ENCODE measurements at places on chromosomes 13 and 19.

GRCh38 chr19:9934132-9934950 lies 2.0 kb downstream of the OLFM2 start:
- DNase-seq = peak; percentile 37

DNA sequence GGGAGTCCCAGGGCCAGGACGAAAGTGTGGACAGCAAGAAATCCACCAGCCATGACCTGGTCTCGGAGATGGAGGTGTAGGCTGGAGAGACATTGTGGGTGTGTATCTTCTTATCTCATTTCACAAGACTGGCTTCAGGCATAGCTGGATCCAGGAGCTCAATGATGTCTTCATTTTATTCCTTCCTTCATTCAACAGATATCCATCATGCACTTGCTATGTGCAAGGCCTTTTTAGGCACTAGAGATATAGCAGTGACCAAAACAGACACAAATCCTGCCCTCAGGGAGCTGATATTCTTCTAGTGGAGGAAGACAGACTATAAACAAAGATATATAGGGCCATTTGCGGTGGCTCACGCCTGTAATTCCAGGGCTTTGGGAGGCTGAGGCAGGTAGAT lies 7.4 kb upstream of the DHX34 start:
- no peak for DNase-seq

DNA sequence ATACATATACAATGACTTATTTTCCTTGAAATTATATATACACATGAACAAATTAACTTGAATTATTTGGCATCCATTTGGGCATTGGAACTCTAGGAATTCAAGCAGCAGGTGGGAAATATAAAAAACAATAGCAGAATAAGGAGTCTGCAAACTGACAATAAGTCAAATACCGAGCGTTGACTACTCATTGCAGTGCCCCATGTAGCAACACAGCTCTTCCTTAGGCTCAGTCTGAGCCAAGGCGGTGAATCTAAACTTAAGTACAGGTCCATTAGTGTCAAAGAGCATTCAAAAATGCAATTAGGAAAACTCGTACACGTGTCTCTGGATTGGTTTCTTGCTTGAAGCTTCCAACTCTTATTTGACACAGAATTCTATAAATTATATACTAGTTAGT lies 462.5 kb upstream of the KLF12 start:
- DNase-seq = no peak

DNA sequence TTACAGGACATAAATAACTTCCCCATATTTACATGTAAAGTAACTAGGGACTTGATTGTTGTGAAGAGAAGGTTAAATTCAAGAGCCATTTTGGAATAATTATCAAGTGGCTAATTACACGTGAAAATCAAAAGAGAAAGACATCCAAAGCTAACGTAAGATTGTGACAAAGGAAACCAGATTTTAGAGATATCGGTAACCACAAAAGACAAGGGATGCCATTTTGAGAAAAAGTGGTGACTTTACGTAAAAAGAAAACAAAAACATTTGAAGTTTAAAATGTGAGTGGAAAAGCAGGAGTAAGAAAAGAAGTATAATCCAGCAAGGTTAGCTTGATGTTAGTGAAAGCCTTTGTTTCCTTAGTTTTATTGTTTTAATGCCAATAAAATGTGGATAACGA lies 10.9 kb upstream of the VWA8 start:
- no peak for DNase-seq

All from activated CD4-positive, CD25-positive, alpha-beta regulatory T cell (primary cell).